ENCODE measurements at places on chromosomes 4 and X.

DNA sequence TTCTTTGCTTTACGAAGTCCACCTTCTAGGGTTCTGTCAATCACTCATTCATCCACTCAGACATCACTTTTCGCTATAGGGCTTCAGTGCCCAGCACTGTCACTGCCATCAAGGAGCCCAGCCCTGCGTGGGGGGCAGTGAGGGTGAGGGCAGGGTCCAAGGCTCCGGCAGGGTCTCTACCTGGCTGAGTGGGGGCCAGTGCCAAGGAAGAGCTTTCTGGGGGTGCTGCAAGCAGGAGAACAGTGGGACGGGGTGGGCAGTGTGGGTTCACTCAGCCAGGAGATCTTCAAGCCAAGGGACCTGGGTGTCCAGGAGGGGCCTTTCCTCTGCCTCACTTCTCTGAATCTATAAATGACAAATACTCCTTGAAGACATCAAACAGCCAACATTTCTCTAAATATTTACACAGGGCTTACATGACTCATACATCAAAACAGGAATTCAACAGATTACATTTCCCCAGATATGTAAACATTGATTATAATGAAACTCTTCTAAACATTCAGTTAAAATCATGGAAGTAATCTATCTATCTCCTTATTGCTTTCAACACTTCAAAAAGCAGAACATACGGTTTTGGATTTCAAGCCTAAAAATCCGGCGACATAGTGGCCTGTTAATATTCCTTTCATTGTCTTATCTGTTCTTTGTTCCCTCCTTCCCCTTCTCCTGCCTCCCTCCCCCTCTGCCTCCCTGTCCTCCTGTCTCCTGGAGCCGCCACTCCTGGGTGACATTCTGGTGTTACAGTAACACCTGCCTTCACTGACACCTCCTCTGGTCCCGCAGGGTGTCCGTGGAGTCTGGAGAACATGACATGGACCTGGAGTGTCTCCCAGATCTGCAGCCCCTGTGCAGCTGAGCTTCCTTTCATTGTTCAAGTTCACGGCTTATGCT, 94.4 kb upstream of the ADRA2C start:
- no peak for DNase-seq

DNA sequence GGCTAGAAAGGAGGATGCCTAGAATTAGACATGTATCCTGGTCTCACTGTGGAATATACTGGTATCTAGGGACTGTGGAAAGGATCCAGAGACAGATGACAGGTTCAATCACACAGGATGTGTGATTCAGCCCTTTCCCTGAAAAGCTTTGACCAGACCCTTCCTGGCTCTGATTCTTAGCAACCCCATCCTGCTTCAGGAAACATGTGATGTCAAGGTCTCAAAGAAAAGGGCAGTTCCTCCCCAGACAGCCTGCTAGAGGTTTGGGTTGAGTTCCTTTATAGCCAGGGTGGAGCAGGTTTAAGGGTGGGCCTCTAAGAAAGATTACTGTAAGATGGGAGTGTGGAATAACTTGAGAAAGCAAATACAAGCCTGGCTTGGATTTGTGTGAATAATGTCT, 3.0 kb downstream of the BMP15 start:
- no peak for DNase-seq

GRCh38 chr4:71201817-71202576, 136.8 kb upstream of the SLC4A4 start:
- DNase-seq: no peak

DNA sequence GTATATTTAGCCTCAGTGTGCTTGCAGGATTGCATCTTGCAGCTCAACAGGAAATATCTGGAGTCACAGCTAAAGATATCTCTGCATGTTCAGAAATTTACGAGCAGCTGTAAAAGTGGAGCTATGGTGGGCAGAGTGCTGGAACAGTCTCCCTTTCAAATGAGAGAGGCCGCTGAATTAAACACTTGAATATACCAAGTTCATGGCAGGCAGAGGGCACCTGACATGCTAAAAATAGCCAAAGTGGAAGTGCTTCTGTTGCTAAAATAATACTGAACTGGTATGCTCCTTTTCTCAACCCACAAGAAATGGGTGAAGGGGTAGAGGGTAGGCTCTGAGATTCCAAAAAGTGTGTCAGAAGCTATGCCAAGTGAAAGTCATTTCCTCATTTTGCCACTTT, 98.1 kb downstream of the MGST2 start:
- DNase-seq: no peak

DNA sequence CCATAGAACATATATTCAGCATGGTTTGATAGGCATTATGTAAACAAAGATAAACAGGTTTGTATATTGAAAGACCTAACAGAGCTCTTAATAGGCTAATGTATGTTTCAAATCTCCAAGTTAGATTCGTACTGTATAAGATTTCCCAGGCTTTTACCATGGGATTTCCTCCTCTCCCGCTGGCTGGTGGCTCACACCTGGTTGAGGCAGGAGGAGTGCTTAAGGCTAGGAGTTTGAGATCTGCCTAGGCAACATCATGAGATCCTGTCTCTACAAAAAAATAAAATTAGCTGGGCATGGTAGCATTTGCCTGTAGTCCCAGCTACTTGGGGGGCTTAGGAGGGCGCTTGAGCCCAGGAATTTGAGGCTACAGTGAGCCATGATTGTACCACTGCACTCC, 5.4 kb downstream of the CPE start:
- DNase-seq: no peak

DNA sequence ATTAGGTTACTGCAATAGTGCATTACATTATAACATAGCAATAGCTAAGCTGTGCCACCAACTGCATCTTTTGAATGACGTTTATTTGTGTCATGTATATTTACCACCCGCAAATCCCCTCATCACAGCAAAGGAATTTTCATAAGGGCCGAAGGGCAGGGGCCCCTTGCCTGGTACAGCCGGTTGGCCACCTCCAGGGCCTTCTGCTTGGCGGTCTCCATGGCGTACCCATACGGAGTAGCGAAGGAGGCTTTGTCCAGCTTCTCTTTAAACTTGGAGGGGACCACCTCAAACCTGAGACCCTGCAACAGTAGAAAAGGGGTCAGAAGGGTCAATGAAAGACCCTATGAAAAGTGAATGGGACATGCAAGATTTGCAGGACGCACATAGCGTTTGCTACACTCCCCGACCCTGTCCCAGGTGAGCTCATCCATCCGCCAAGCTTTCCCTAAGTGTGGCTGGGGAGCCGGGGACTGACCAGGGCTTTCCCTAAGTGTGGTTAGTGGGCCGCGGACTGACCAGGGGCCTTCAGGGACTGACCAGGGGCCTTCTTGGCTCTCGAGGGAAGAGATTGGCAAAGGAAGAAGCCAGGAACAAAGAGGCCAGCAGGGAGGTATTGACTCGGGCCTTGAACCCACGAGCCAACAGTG, 10.6 kb downstream of the ASMTL start:
- no peak for DNase-seq

GRCh38 chrX:33207056-33207455, 4.3 kb downstream of the DMD start:
- DNase-seq: no peak

DNA sequence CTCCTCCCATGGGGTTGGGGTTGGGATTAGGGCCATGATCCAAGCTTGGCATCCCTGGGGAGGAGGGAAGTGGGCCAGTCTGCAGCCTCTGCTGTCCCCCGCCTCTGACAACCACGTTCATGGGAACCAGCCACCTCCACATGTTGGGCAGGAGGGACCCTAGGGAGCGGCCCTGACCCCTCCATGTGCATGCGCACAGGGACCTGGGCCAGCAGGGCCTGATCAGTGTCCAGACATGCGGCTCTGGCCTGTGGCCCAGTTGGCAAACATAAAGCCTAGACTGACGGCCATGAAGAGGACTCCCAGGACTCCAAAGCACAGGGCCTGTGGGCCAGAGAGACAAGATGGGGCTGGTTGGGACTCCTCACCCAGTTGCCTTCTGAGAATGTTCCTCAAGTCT, 11.3 kb downstream of the SLC38A5 start:
- no peak for DNase-seq

- no peak for DNase-seq
Observed at GRCh38 chr4:57098941-57099340, 11.2 kb downstream of the IGFBP7 start.

- no peak for DNase-seq
Observed at GRCh38 chr4:71026086-71026485, 32.6 kb downstream of the DCK start.

GRCh38 chrX:15860921-15861320, 6.3 kb upstream of the AP1S2 start:
- DNase-seq: no peak

- DNase-seq: no peak
Observed at GRCh38 chr4:110484029-110484428, 8.1 kb downstream of the ENPEP start.

DNA sequence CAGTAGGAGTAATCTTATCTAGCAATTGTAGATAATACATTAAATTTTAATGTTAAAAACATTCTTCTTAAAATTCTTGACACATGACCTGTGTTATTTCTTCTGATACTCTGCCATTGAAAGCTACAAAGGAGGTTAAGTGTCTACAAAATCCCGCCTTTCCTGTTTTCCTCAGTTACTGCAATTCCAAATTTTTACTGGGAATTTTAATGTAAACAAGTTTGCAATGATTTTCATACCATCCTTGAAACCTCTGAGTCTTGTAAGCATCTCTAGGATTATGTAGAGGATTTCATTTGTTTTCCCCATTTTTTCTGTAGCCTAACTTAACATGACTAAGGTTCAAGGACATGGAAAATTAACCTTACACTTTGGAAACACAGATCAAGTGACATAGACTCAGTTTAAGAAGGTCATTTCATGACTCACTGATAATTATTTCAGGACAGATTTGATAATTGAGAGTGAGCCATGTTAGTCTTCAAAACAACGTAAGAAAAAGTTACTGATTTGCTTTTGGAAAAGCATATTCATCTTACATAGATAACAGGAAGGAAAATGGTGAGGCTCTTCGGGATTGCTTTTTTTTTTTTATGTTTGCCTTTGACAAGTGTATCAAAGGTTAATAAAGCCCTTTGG, 39.6 kb upstream of the PDLIM5 start:
- DNase-seq: no peak

GRCh38 chrX:100731441-100732281, at the start of gene SYTL4:
Gene SYTL4 (minus strand): TSS chrX:100732121. CDS start chrX:100702037, 30,084 bp downstream.
- peak; percentile 48 for DNase-seq

DNA sequence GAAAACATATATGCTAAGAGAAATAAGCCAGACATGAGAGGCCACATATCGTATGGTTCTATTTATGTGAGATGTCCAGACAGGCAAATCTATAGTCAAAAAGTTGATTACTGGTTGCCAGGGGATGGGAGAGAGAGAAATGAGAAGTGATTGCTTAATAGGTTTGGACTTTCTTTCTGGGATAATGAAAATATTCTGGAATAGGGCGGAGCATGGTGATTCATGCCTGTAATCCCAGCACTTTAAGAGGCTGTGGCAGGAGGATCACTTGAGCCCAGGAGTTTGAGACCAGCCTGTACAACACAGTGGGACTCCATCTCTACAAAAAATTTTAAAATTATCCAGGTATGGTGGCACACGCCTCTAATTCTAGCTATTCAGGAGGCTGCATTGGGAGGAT, 22.4 kb downstream of the RBM47 start:
- DNase-seq: no peak

DNA sequence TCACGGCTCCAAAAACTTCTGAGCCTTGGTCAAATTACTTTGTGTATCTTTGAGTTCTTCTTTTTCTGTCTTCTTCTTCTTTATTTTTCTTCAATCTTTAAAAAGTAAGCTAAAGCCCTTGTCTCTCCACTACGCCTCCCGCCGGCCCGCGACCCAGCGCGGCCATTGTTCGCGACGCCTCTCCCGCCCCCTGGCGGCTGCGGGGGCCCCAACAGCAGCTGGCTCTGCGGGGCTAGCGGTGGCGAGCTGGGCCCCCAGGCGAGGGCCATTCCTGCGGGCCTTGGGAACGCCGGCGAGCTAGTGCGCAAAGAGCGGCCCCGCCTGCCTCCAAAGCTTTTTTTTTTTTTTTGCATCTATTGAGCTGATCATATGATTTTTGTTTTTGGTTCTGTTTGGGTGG, 119.1 kb downstream of the TGIF2LX start:
- DNase-seq: no peak

DNA sequence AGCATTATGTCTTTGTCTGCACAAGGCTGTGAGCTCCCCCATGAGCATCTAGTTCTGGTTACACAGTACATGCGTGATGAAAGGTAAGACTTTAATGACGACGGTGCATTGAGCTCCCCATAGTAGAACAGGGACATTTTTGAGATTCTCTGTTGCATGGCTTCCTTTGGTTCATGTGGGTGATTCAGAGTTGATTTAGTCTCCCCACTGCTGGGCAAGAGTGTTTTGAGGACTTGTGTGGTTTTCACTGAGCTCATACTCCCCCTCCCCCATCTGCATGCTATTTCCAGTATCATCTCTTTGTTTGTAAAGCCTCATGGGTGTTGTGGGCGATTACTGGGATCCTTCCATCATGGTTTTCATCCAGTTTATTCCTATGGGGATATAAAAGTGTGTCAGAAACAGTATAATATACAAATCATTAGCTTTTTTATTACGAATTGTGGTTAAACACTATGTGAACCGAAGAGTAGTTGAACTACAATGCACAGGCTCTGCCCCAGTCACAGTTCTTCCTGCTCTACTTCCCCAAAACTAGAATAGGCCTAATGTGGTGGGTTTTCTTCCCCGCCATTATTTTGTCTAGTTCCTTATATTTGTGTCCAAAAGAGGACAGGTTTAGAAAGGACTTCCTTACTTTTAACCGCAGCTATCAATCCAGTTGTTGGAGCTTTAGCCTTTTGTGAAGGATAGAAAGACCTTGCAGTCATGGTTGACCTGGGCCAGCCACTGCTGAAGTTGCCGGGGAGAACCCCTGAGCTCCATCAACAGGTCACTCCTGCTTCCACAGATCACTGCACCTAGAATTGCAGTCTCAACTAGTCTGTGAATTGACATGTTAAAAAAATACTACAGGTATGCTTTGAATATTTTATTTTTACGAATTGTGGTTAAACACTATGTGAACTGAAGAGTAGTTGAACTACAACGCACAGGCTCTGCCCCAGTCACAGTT, 30.4 kb downstream of the KIT start:
- no peak for DNase-seq

- no peak for DNase-seq
Observed at GRCh38 chr4:99856166-99856565, 38.1 kb downstream of the LAMTOR3 start.

DNA sequence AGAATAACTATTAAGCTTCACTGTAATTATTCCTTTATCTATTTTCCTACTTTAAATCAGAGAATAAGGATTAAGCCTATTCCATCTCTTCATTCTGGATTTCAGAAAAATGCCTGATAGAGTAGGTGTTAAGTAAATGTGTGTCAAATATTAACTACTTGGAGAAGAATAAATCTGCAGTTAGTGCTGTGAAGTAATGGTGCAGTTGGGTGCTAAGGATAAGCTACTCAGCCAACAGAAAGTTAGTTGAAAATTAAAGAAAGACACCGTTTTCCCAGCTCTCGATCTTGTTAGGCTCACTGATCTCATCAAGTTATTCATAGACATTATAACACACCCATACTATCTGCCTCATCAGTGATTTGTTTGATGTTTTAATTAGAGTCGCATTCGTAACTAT, 7.1 kb downstream of the PF4V1 start:
- DNase-seq: no peak

DNA sequence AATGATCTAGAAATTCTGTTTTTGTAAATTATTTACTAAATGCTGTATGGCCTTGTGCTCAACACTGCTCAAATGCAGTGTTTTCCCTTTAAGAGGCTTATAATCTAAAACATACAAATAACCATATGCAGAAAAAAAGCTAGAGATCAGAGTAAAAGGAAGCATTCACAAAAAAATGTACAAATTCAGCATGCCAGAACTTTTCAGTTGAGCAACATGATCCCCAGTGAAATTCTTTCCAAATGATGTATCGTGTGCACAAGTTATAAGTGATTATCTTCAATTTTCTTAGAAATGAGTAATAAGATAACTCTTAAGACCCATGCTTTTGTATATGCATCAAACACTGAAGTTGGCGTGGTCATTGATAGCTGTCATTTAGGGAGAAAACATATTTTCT, 5.0 kb downstream of the GPC3 start:
- DNase-seq: no peak

All from NCI-H1930 (cell line).